Suppressor macrophage treated with lipopolysaccharide for 1 hour (primary cell): ENCODE measurements at places on chromosomes 3 and 15.

- DNase-seq: peak; percentile 93
Observed at GRCh38 chr3:184320104-184320445, 5.7 kb downstream of the EIF4G1 start.

- DNase-seq: peak; percentile 64
Observed at GRCh38 chr15:100849021-100849854, 30.4 kb upstream of the ALDH1A3 start.

DNA sequence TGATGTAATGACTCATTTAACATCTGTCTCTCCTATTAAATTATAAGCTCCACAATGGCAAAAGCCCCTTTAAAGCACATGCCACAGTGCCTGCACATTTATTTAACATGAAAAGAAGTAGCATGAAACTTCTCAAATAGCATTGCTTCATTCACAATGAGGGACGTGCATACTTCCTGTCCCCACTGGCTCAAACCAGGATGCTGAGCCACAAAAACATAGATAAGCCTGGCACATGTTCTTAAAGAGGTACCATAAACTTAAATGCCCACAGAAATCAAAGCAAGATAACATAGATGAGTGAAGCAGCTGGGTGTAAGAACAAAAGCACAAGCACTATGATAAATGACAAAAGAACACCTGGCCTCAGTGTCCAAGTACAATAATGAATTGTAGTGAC is 3.8 kb downstream of the TP53BP1 start:
- no peak for DNase-seq

DNA sequence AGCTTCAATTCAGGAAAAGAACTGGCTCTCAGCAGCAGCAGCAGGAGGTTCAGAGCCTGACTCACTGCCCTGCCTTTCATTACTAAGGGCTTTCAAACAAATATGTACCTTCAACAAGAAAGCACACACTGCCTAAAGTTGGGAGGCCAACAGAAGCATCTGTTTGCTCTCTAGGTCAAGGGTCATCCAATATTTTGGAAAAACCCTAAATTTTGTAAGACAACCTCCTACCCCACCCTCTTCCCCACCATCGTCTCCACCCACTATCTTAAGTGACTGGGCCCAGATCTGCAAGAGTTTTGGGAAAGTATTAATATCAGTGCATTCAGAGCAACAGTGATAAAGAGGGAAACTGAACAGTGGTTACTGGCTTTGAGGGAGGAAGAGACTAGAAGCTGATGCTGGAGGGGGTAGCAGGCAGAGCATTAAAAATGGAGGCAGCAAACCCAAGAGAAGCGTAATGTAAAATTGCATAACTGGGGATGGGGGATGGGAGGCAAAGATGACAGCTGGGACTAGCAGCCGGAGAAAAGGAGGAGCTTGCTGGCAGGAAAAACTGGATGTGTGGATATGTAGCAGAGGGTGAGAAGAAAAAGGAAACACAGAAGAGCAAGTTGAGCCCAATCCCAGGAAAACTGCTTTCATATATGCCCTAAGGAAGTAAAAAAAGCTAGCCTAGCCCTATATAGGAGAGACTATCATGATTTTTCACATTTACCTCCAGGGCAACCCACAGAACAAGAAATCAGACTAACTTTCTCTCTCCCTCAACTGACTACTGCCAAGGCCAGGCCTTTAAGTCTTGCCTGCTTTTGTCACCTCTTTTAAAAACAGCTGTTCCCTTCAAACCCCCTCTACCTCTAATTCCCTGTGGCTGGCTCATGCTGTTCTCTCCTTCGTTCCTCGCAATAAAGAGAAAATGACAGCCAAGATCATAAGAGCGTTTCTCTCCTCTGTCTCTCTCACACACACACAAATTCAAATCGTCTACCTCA is 31.4 kb downstream of the NPTN start:
- peak; percentile 47 for DNase-seq

- DNase-seq: no peak
Observed at GRCh38 chr15:59950603-59951388, 53.3 kb upstream of the FOXB1 start.

DNA sequence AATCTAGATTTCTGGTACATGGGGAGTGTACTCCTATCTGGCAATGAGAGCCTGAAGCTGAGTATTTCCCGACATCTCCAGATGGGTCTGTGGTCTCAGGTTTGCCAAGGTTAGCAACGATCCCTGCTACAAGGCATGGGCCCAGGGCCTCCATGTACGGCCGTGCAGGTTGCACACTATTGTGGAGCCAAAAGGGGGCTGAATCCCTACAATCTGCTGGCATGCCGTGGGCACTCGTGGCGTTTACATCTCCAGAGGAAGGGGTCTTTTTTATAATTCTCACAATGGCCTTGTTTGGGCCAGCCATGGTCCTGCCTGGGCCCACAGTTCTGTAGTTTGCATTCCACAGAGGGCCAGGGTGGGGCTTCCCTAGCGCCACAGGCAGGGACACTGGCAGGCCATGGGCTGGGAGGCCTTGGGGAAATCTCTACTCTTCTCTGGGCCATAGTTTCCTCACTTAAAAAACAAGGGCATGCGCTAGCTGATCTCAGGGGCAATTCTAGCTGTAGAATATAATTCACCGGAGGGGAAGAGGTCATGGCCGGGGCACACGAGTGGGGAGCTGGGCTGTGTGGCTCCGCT is 68.9 kb upstream of the TLE3 start:
- DNase-seq: no peak

GRCh38 chr3:4795905-4796304 is 183.3 kb upstream of the BHLHE40 start:
- no peak for DNase-seq

GRCh38 chr3:148778926-148779325 is 48.7 kb upstream of the CPB1 start:
- peak; percentile 69 for DNase-seq

DNA sequence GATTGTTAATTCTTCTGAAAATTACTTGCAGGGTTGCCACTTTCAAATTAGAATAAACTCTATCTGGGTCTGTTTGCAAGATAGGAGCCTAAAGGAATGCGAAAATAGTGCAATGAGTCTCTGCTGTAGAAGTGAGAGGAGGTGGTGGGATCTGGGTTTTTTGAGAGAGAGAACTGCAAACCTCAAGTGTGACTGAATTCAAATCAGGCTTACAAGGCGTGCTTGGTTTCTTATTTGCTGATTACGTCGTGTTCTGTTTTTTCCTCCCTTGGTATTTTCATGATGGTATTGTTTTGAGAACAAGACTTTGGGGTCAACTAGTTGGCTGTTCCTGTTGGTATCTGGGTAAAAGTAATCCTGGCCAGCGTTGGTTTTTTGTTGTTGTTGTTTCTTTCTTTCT is 490.9 kb upstream of the CFAP20DC start:
- DNase-seq: no peak

DNA sequence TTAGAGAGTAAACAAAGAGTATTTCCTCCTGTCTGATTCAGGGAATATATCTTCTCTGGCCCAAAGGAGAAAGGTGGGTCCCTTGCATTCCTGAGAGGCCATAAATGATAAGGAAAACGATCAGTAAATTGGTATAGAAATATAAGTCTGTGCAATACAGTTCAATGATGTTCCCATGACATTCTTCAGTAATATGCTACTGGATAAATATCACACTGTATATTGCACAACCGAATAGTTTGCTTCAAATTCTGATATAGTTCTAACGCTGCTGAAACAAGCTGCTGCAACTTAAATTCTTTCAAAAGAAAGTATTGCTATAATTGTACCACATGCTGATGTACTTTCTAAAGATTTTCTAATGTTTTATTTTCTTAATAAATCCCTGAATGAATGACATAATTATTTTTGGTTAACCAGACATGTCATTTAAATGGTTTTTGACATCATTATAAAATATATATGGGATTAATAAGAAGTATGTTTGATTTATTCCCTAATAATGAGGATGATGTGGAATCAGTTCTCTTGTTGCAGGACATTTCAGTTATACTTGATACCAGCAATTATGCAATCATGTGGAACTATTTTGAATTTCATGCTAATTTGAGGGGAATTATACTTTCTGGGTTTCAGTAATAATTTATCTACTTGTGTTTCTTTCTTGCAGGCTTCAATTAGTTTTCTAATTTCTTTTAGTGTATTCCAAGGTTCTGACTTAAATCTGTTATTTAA is 44.9 kb downstream of the FGF7 start:
- DNase-seq: no peak

DNA sequence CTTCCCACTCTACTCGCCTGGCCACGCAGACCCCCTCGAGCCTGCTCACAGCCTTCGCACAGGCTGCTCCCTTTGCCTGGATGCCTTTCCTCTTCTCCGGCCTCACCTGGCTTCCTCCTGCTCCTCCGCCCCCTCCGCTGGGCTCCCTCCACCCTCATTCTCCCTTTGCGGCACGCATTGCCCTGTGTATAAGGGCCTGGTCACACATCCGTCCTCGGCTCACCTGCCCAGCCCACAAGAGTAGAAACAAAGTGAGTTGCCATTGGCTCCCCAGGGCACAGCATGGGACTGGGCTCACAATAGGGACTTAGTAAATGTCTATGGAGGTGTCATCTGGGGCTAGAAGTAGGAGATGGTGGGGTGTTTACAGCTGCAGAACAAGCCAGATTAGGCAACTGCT is 4.2 kb downstream of the PLXND1 start:
- no peak for DNase-seq

DNA sequence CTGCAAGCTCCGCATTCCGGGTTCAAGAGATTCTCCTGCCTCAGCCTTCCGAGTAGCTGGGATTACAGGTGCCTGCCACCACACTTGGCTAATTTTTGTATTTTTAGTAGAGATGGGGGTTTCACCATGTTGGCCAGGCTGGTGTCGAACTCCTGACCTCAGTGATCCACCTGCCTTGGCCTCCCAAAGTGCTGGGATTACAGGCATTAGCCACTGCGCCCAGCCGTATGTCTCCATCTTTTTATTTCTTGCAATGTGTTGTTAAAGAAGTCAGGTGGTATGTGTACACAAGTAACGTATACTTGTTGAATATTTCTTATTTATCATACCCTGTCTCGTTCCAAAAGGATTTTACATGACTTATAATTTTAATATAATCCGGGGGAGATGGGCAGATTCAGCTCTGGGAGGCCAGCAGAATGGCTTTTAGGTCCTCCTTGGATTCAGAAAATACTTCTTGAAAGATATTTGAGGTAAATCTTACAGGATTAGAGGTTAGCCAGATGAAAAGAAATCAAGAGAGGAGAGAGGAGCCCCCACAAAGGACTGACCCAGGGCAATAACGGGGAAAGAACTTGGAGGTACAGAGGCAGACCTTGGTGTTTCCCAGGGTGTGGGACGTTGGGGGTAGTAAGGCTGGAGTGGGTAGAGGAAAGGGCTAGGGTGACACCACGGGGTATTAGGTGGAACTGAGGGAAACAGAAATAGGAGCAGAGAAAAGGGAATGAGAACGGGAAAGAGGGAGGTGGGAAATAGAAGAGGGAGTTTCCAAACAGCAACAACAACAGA is 27.2 kb upstream of the MUC20 start:
- no peak for DNase-seq

GRCh38 chr3:125072301-125072700 is 16.5 kb upstream of the HEG1 start:
- peak; percentile 32 for DNase-seq

DNA sequence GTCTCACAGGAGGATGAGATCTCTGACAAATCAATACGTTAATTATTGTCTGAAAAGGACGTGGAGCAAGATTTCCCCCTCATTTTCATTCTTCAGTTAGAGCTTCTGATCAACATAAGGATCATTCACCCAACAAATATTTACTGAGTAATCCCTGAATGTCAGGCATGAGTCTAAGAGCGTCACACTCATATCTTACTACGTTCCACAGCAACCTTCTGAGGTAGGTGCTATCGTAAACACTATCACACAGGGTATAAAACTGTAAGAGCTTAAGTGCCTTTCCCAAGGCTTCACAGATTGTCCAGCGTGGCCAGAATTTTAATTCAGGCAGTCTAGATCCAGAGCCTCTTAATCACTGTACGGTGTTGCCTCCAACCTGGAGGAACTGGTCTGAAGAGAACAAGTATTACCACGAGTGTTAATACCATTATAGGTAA is 10.6 kb upstream of the TM4SF1 start:
- no peak for DNase-seq

GRCh38 chr15:35980719-35981118 is 434.8 kb upstream of the DPH6 start:
- no peak for DNase-seq

DNA sequence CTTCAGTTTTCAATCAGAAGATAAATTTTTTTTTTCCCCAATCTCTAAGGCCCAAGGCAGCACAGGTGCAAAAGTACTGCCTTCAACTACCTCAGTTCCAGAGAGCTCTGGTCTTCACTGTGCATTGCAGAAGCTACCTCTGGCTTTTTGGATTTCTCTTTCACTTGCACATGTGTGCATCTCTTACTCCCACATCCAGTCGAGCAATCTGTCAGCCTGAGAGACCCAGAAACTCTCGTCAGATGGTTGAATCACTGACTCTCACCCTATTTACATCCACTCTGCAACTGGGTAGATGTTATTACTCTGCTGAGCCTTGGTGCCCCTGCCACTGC is 813.8 kb downstream of the NR2F2 start:
- no peak for DNase-seq

- no peak for DNase-seq
Observed at GRCh38 chr3:192061426-192061825, 600.5 kb downstream of the PYDC2 start.

GRCh38 chr3:42800251-42800650 is 4.0 kb downstream of the HIGD1A start:
- no peak for DNase-seq

DNA sequence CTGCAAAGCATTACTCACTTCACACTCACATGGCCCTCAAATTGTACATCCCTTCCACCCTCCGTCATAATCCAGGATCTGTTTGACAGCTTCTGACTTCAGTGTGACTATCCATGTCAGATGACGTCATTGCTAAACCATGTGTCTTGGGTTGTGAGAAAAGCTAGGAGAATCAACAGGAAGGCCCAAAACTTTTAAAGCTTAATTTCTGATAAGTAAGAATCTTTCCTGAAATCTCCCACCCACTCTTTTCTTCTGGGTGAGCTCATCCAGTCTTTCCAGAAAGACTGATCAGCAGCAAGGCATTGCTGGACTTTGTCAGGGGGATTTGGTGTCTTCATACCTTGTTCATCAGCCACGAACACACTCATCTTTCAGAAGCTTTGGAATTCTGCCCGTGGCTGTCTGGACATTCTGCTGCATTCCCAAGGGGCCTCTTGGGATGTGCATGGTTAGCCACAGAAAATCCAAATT is 11.5 kb upstream of the LMCD1 start:
- peak; percentile 31 for DNase-seq
